OCI-LY7 (cell line): ENCODE measurements at places on chromosomes 16 and 17.

- no peak for DNase-seq
Measured at GRCh38 chr16:22320572-22321339, 23.5 kb downstream of the POLR3E start.

DNA sequence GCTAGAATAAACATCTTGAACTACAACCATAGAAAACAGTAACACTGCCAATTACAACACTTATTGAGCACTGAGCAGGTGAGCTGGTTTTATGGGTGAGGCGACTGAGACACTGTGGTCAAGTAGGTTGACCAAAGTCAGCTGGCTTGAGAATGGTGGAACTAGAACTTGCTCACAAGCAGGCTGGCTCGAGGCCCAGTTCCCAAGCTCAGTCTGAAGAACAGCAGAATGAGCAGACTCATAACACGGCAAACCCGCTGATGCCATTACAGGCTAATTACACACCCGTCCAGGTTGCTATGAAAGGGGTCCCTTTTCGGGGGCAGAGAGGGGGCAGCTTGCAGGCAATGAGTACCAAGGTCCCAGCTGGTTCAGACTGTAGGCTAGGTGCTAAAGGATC is 6.5 kb downstream of the ZZEF1 start:
- DNase-seq: no peak

DNA sequence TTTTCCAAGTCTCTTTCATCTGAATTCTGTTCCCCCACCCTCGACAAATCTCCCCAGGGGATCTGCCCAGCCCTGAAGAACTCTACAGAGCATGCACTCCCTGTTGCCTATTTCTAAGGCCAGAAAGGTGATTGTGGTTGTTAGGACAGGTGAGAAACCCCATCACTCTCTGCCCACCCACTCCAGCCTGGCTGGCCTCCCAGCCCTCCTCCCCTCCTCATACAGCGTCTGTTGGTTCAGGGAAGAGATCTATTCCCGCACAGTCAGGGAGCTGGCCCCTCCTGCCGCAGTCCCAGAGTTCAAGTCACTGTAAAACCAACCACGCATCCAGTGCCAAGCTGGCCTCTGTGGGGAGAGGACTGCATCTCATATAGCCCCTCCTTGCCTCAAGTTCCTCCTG is 98.7 kb downstream of the KCNJ12 start:
- DNase-seq: no peak

GRCh38 chr16:2096853-2097595 is 38.7 kb downstream of the PKD1 start:
- DNase-seq: no peak

DNA sequence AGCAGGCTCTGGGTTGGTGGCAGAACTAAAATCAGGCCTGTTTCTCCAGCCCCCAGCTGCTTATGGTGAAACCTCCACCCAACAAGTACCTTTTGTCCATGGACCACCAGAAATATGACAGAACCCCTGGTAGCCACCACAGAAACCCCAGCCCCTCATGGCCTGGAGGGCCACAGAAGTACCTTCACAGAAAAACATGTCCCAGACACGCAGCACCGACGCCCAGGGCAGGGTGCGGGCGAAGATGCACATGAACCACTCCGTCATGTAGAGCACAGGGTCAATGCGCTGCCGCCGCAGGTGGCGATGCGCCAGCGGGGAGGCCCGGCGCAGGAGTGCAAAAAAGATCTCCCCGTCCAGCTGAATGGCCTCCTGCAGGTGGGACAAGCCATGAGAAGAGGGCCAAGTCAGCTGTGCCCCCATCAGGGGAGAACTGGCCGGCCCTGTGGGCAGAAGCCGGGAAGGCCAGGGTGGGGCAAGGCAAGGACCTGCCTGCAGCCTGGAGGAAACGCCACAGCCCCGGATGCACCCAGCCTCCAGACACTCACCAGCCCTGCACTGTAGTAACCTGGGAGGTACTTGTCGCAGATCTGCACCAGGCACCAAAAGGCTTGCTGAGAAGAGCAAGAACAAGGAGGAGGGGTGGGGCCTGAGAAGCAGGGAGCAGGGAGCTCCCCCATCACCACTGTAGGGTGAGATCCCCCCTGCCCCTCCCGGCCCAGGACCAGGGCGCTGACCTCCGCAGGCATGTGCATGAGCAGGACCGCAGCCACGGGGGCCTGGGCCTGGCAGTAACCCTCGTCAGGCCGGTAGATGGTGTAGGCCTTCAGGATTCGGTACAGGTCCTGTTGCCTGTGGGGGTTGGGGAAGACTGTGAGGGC is 4.1 kb upstream of the CD2BP2 start:
- no peak for DNase-seq

GRCh38 chr17:80876950-80877728 is 114.5 kb upstream of the CHMP6 start:
- no peak for DNase-seq

DNA sequence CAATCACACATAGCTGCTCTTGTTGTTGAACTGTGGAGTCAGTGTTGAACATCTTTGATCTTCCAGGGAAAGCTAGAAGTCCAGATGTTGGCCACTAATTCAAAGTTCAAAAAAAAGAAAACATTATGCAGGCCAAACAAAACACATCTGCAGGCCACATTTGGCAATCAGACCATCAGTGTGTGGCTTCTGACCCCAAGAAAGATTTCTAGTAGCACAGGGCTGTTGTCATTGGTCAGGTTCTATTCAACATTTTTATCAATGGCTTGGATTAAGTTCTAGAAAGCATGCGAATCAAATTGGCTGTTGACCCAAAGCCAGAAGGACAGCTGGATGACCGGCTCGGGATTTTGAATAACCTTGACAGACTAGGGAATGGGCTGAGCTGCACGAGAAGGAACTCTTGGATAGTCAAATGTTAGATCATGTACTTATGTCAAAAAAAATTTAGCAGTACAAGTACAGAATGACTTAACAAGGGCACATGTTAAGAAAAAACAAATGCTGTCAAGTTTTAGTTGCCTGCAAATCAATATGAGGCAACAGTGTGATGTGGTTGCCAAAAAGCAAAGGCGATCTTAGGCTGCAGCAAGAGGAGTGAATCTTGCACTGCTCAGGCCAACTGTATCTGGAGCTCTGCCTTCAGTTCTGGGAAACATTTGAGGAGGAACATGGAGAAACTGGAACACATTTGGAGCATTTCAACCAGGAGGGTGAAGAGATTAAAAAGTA is 187.6 kb downstream of the RGS9 start:
- DNase-seq: no peak

DNA sequence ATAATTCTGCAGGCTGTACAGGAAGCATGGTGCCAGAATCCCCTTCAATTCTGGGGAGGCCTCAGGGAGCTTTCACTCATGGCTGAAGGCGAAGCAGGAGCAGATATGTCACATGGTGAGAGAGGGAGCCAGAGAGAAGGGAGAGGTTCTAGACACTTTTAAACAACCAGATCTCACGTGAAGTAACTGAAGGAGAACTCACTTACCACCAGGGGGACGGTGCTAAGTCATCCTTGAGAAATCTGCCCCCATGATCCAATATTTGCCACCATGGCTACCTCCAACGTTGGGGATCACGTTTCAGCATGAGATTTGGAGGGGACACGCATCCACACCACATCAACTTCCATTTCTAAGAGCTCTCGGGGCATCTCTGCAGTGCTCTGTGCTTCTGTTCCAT is 37.4 kb upstream of the GNA13 start:
- DNase-seq: no peak

DNA sequence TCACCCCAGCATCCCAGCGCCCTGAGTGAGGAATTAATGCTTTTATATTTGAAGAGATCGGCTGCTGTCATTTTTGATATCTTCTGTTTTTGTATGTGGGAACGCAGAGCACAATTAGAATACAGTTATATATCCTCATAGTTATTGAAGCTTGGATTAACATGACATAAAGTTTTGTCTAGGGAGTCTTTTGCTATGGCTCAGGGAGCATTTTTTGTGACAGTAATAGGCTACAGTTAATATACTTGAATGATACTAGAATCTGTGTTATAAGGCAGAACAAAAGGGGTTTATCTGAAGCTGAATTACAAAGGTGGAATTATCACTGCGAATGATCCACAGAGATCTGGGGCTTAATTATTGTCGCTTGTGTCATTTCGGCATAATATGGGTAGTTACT is 239.4 kb downstream of the MSI2 start:
- no peak for DNase-seq

GRCh38 chr16:3754081-3754703 is 36.9 kb upstream of the TRAP1 start:
- DNase-seq: no peak

- no peak for DNase-seq
Measured at GRCh38 chr17:17127730-17128291, 78.3 kb downstream of the PLD6 start.

GRCh38 chr16:87964049-87964659 is 12.9 kb downstream of the BANP start:
- no peak for DNase-seq

DNA sequence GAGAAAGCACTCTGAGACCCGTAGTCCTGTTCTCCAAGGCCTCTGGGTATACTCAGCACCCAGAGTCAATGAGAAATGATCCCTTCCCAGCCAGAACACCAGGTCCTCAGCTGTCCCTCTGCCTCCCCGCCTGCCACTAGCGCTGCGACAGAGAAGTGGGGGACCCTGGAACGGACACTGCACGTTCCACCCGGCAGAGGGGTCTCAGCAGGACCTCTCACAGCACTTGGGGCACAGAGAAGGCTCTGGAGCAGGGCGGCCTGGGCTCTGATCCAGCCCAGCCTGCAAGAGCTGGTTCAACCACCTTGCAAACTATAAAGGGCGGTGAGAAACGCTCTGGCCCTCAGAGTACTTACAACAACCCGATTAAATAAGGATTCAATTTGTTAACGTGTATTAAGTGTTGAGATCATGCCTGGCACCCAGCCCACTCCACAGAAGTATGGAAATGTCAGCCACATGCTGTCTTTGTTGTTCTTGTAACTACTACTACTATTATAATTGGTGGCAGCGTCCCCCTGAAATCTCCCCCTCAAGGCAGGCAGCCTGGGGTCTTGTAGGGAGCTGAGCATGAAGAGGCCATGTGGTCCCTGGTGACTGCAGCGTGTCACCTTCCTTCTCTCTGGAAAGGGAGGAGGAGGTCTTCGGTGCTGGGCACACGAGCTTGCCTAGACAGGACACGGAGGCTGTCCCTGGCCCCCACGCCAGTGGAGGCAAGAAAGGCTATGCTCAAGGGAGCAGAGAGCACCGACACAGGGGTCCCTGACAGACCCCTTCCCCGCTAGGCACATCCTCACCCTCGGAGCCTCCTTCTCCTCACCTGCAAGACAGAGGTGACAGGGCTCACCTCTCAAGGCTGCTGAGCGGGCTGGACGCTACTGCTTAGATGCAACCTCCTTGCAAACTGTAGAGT is 2.4 kb downstream of the OSGIN1 start:
- no peak for DNase-seq

- no peak for DNase-seq
Measured at GRCh38 chr17:35214631-35215273, 20.6 kb upstream of the SLC35G3 start.

- DNase-seq: peak; percentile 50
Measured at GRCh38 chr17:12545877-12546513, 119.7 kb upstream of the MYOCD start.

- no peak for DNase-seq
Measured at GRCh38 chr17:50149091-50149416, 1.4 kb downstream of the PPP1R9B start.

- DNase-seq: no peak
Measured at GRCh38 chr16:69306031-69306430, 5.1 kb upstream of the VPS4A start.

DNA sequence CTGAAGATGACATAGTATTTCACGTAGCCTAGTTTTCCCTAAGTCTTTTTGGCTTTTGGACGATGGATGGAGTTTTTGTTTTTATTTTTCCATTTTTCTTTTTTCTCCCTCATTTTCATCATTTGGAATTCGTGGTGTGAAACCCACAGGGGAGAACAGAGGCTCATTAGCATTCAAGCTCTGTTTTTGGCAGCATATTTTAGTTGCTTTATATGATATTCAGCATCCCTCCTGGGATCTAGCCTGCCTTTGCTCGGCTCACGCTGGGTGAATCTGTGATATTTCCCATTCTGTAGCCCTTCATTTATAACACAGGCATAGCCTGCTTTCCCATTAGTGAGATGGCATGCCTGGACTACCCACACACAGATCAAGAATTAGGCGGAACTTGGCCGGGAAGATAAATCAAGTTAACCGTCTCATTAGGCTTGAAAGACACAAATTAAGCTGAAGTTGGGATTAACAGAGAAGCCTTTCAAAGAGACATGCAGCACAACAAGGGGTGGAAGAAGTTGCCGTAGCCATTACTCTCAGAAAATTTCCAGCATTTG is 20.1 kb upstream of the CLEC19A start:
- DNase-seq: no peak

DNA sequence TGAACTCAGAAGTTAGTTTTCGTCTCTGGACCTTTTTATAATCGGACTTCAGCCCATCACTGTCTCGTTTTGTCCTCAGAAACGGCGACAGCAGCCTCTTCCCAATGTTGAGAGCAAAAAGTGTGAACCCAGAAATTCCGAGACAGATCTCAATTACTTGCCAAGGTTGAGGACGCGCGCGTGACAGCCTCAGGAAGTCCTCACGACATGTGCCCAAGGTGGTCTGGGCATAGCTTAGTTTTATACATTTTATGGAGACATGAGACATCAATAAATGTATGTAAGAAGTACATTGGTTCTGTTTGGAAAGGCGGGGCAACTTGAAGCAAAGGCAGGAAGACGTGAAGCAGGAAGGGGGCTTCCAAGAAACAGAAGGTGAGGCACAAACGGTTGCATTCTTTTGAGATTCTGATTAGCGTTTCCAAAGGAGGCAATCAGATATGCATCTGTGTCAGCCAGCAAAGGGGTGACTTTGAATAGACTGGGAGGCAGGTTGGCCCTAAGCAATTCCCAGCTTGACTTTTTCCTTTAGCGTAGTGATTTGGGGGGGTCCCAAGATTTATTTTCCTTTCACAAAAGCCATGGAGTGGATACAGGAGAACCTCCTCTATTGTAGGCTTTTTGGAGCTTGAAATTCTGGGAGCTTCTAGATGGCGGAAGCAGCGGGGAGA is 583 bp upstream of the ZNF747 start:
- peak; percentile 59 for DNase-seq

- DNase-seq: no peak
Measured at GRCh38 chr16:68446681-68447652, 1.3 kb downstream of the SMPD3 start.

GRCh38 chr16:15754821-15755534 is 101.8 kb downstream of the MYH11 start:
- DNase-seq: no peak

DNA sequence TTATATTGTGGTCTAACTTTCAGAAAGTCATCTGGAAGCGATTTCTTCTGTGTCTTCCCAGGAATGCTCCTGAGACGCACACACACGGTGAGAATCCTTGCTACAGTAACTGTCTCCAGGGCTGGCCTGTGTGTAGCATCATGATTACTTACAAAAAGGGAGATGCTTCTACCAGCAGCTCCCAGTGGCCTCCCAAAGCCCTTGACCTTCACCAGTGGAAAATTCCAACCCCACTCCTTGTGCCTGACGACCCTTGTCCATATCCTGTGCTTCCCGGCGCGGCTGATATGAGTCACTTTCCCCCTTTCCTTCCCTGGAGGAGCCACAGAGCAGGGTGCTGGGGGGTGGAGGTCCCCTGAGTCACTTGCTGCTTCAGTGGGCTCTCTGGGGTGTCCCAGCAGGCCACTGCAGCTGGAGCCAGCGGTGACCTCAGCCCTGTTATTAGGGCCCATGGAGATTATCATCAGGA is 22.1 kb upstream of the NAT9 start:
- no peak for DNase-seq

- DNase-seq: no peak
Measured at GRCh38 chr17:40497695-40498094, 3.7 kb downstream of the TNS4 start.
